ENCODE measurements at places on chromosomes 6 and 20. TPM values are rescaled to one million over a fixed set of nuclear protein-coding genes. Genes with fewer than 3 reads are reported as not detected.

DNA sequence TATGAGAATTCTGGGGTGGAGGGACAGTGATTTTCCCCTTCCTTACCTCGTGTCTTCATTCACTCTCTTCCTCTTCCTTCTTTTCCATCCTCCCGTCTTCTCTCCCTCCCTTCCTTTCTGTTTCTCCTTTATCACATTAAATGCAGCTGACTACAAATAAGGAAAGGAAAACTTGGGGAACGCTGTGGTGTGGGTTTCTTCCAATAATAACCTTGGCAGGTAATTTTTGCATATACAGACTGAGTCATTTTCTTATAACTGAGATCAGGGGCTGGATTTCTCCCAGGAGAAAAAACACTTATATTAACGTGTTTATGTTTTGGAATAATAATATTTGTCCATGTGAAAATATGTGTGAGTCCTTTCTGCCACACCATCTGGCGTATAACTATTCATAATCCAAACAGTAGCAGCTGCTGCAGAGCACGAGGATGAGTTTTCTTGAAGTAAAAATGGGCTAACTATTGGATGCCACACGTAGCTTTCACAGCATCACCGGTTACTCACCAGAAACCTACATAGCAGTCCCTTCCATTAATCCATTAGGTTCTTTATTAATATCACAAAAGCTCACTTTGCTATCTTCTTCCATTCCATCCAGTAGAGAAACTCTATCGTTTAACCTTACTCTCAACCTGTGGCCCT is 139.2 kb upstream of the SASH1 start:
- DNase-seq: no peak

COL11A2 gene
- total RNA-seq: 1.8 TPM

DNA sequence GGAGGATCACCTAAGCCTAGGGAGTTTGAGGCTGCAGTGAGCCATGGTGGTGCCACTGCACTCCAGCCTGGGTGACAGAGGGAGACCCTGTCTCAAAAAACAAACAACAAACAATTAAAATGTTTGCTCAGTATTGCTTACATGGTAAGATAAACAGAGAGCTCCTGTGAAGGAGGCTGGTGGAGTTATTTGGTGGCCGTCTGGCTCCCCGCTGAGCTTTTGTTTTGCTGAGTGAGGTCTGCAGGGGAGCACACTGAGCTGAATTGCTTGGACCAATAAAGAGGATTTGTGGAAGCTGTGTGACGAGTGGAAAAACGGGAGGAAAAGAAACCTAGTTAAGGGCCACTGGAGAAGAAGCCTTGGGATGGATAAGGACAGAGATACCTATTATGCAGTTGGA is 41.1 kb upstream of the BMP6 start:
- DNase-seq: no peak

DNA sequence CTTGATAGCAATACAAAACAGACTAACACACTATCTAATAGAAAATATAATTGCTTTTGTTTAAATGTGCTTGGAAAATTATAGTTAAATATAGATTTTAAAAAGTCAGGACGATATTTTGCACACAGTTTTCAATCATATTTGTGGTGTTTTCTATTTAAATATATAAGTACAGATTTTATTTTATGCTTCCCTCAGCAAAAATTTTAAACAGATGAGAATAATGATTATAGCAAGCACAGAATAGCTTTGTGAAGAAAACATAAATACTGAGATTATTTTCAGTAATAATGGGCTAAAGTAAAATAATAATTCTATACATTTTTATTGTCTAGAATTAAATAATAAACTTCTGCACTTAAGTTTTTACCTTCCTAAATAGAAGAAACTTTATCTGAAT is 809.4 kb downstream of the PHF3 start:
- no peak for DNase-seq

- DNase-seq: no peak
Observed at GRCh38 chr20:42598581-42598980, 591.1 kb downstream of the PTPRT start.

NOX3 gene
- not detected for total RNA-seq

- DNase-seq: peak; percentile 22
Observed at GRCh38 chr20:2693286-2694007, 867 bp downstream of the EBF4 start.

GRCh38 chr6:139030228-139030963 is 1.9 kb downstream of the ABRACL start:
- no peak for DNase-seq

DNA sequence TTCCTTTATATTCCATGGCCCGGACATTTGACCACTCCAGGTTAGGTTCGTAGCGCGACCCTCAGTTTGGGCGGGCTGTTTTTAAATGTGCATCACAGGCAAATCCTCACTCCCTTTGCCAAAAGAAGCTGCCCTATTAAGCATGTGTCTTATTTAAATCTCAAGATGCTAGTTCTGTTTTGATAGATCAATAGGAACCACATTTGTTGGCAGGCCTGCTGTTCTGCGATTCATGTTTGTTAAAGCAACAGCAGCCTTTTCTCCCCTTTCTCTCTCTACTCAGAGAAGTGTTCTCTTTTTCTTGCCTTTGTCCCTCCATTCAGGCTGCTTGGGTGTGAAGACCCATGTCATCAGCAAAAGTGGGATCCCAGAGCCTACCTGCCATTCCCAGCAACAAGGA is 212.0 kb upstream of the SSTR4 start:
- no peak for DNase-seq

DNA sequence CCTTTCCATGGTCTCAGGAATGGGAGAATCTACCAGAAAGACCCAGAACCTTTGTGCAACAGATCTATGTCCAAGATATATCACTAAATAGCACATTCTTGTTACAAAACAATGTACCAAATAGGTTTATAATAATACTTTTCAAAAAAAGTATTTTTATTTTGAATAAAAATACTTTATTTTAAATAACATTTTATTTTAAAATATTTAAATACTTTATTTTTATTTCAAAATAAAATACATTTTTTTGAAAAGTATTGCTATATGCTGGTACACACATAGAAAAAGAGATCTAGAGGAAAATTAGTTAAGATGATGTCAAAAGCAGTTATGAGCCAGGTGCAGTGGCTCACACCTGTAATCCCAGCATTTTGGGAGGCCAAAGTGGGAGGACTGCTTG is 16.8 kb upstream of the RALY start:
- no peak for DNase-seq
